ENCODE measurements at places on chromosomes 5 and 9.

DNA sequence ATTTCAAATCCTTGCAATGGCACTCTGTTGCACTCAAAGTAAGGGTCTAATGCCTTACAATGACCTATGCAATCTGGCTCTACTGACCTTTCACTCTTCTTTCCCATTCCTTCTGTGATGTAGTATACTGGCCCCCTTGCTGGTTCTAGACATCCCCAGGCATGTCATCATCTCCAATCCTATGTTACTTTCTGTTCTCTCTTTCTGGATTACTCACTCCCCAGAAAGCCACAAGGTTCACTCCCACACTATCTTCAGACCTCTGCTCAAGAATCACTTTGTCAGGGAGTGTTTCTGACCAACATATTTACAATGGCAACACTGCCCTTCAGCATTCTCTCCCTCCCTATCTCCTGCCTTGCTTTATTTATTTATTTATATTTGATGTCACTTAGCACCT lies 802.2 kb upstream of the WWC1 start:
- H3K27me3 ChIP-seq = no peaks in the 10 kb centered on the region
- H3K4me3 ChIP-seq = no peak overlapping the region
- DNase-seq = no peak
- no peaks in the 10 kb centered on the region for H3K36me3 ChIP-seq
- no peaks in the 10 kb centered on the region for H3K4me1 ChIP-seq

DNA sequence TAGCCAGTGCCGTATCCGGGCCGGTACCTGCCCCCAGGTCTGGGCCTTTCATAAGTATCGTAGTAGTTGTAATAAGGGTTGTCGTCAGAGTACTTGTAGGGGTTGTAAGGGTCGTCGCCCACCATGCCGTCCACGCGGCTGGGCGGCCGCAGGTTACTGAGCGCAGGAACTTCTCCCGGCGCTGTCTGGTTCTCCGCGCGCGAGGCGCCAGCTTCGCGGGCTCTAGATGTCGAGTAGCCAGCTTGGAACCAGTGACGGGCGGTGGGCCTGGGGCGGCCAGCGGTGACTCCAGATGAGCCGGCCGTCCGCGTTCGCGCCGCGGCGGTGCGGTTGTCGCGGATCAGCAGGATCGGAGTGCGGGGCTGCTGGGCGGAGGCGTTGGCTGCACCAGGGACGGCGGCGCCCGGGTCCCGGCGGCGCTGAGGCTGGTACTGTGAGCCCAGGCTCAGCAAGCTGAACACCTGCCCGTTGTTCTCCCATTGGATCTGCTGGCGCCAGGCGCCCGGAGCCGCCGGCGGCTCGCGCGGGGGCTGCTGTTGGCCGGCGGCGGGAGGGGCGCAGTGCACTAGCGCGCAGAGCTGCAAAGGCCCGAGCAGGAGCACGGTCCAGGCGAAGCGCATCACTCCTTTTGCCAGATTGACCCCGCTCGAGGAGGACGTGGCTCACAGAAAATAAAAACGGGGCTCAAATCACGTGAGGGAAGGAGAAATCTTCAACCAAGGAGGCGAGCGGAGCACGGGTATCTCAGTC lies 518 bp downstream of the LOX start:
- no peak for DNase-seq
- H3K4me3 ChIP-seq = peak overlapping the region; percentile 22
- H3K36me3 ChIP-seq = no peaks in the 10 kb centered on the region
- peaks cover 66% of the 10 kb centered on the region for H3K27me3 ChIP-seq
- H3K4me1 ChIP-seq = peaks cover 18% of the 10 kb centered on the region
- no peak overlapping the region for H3K27ac ChIP-seq

DNA sequence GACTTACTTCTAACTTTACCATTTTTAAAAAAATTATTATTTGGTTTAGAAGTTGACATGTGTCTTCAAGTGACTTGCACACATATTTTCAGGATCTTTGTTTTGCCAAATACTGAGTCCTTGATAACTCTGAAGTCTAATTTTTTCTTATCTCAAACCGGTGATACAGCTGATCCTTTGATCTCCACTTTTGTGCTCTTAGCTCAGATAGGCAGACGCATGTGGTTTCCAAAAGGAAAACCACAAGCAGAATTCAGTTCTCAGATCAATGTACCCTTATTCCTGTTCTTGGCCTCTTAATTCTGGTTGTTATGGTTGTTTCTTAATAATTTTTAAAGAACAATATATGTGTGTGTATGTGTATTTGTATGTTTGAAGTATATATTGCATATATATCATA lies 238.3 kb upstream of the EDIL3 start:
- no peak overlapping the region for H3K4me3 ChIP-seq
- no peaks in the 10 kb centered on the region for H3K27me3 ChIP-seq
- no peak for DNase-seq
- no peaks in the 10 kb centered on the region for H3K4me1 ChIP-seq
- H3K27ac ChIP-seq = no peak overlapping the region

DNA sequence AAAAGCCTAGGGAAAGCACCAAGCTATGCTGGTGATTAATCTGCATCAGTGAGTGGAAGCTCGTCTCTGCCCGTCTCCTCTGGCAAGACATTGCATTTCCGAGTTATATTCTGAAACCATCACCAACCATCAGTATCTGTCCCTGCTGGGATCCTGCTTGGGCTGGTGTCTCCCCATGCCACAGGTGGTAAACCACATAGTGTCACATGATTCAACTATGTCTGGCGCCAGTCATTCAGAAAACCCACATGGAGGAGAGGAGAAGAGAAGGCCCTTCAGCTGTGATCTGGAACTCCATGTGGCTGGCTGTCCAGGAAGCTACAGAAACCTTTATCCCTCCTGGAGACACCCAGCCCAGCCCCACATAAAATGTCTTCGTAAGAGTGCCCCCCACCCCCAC lies 4.8 kb downstream of the IL9 start:
- peaks cover 3% of the 10 kb centered on the region for H3K27me3 ChIP-seq
- H3K4me1 ChIP-seq = peaks cover 8% of the 10 kb centered on the region
- no peaks in the 10 kb centered on the region for H3K36me3 ChIP-seq
- no peak for DNase-seq
- no peak overlapping the region for H3K27ac ChIP-seq

DNA sequence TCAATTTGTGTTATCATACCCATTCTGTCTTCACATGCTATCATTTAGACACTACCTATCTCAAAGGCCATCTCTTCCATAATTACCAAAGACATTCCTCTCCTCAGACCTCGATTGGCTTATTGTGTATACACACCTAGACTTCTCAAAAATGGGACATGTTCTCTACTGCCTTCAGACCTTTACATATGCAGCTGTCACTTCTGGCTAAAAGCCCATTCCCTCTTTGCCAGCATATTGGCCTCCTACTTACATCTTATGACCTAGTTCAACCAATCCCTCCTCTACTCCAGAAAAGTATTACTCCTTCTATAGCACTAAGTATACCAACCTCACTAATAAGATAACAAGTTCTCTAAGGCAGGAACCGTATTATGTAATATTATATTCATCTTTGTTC lies 84.4 kb downstream of the RAPGEF6 start:
- H3K4me1 ChIP-seq = peaks cover 19% of the 10 kb centered on the region
- no peaks in the 10 kb centered on the region for H3K36me3 ChIP-seq
- no peak overlapping the region for H3K27ac ChIP-seq

- H3K36me3 ChIP-seq = no peaks in the 10 kb centered on the region
- H3K27ac ChIP-seq = no peak overlapping the region
- no peaks in the 10 kb centered on the region for H3K4me1 ChIP-seq
- H3K4me3 ChIP-seq = no peak overlapping the region
These were observed 134.5 kb downstream of the MED10 start for GRCh38 chr5:6243706-6244338.

DNA sequence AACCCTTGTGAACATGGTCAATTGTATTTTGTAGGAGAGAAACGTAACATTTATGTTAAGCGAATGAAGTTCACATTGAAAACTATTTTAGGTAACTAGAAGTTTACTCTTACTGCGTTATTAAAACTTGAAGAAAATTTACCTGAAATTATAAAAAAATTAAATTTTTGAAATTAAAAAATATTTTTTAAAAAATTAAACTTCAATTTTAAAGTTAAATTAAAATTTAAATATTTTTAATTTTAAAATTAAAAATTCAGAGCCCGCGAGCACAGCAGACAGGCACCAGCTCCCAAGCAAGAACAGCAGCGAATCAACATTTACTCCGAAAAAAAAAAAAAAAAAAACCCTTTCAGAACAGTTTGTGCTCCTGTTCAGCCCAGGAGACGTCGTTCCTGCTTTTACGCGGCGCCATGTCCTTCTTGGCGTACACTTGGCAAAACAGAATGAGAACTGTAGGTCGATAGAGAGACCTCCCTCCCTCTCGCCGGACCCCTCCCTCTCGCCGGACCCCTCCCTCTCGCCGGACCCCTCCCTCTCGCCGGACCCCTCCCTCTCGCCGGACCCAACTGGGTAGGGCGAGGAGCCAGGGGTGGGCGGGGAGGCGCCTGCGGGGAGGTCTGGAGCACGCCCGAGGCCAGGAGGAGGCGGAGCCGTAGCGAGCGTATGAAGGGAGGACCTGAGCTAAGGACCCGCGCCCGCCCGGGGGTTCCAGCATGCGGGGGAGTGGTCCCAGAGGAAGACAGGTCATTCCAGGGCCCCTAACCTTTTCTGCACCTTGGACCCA lies 235.8 kb downstream of the ROR2 start:
- peaks cover 19% of the 10 kb centered on the region for H3K4me1 ChIP-seq
- DNase-seq = no peak
- no peaks in the 10 kb centered on the region for H3K36me3 ChIP-seq
- H3K27me3 ChIP-seq = peaks cover 17% of the 10 kb centered on the region

GRCh38 chr9:77277719-77278118 lies 100.4 kb downstream of the VPS13A start:
- no peak for DNase-seq
- H3K27ac ChIP-seq = no peak overlapping the region
- H3K27me3 ChIP-seq = no peaks in the 10 kb centered on the region
- H3K4me1 ChIP-seq = no peaks in the 10 kb centered on the region
- H3K36me3 ChIP-seq = peaks cover 11% of the 10 kb centered on the region

- H3K27me3 ChIP-seq = no peaks in the 10 kb centered on the region
- no peak for DNase-seq
- no peak overlapping the region for H3K4me3 ChIP-seq
- H3K4me1 ChIP-seq = peaks cover 17% of the 10 kb centered on the region
These were observed 51.3 kb downstream of the GADD45G start for GRCh38 chr9:89655990-89656657.

DNA sequence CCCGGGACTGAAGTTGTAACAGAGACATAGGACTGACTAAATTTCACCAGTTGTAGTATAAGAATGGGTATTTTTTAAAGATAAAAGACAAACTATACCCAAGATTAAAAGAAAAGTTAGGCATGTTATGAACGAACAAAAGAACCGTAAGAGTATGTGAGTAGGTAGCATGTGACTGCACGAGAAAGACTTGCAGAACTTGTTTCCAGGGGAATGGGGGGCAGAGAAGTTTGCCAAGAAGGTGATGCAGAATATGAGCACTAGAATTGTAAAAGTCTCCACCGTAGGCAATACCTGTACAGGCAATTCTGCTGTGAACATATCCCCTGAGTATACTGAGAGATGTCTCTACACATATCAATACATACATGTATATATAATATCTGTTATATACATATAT lies 614.7 kb downstream of the PRELID2 start:
- H3K27ac ChIP-seq = no peak overlapping the region
- DNase-seq = no peak
- no peak overlapping the region for H3K4me3 ChIP-seq
- H3K4me1 ChIP-seq = no peaks in the 10 kb centered on the region
- no peaks in the 10 kb centered on the region for H3K27me3 ChIP-seq

DNA sequence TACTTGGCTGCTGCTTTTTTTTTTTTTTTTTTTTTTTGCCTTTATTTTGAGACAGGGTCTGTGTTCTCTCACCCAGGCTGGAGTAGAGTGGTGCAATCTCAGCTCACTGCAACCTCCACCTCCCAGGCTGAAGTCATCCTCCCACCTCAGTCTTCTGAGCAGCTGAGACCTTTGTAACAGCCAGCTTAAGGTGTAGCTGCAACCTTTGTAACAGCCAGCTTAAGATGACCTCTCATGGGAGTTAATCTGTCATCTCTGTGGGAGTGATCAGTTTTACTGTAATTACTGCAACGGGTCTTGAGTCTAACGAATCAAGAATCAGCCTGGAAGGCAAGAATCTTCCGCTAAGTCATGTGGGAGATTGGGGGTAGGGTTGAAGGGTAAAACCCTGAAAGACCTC lies 31.6 kb upstream of the SNX2 start:
- no peaks in the 10 kb centered on the region for H3K4me1 ChIP-seq
- H3K4me3 ChIP-seq = no peak overlapping the region
- DNase-seq = no peak
- no peak overlapping the region for H3K27ac ChIP-seq

DNA sequence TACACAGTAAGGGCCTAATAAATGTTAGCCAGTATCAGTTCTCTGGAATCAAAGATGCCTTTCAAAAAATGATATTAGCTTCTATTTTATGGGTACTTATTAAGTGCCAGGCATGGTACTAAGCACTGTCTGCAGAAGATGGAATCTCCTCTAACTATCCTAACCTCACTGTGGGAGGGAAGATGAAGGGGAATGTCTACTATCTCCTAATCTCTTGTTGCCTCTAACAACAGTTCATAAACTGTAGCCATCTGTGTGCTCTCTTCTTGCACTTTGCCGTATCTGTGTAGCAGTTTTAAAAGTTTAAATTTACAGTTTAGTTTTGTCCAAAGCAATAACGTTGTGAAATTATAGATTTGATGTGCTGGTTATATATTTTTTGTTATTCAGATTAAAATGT lies 99.6 kb upstream of the CCDC112 start:
- H3K4me3 ChIP-seq = no peak overlapping the region
- no peaks in the 10 kb centered on the region for H3K4me1 ChIP-seq
- DNase-seq = no peak
- H3K36me3 ChIP-seq = no peaks in the 10 kb centered on the region

- H3K4me3 ChIP-seq = no peak overlapping the region
- no peaks in the 10 kb centered on the region for H3K27me3 ChIP-seq
- H3K27ac ChIP-seq = no peak overlapping the region
- DNase-seq = no peak
These were observed 45.7 kb downstream of the TGFBR1 start for GRCh38 chr9:99150451-99151171.

DNA sequence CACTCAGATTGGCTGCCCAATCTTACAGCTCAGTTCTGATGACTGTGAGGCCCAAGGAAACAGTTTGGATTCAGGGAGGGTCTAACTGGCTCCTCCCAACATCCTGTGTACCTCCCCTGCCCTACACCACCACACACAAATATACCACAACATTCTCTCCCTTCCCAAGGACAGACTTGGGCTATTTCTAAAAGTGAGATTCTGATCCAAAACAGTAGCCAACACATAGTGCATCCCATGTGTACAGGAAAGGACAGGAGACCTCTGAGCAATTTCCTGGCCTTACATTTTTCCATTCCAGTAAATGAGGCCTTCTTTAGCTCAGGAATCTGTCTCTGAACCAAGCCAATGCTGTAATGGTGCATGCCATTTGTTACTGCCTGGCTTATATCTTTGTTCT lies 20.8 kb downstream of the ZNF366 start:
- no peaks in the 10 kb centered on the region for H3K4me1 ChIP-seq
- H3K36me3 ChIP-seq = no peaks in the 10 kb centered on the region
- H3K27ac ChIP-seq = no peak overlapping the region
- H3K27me3 ChIP-seq = no peaks in the 10 kb centered on the region
- DNase-seq = no peak
- H3K4me3 ChIP-seq = no peak overlapping the region

Data from CD4-positive, alpha-beta T cell (primary cell).